ENCODE measurements at places on chromosomes 16 and 17.

DNA sequence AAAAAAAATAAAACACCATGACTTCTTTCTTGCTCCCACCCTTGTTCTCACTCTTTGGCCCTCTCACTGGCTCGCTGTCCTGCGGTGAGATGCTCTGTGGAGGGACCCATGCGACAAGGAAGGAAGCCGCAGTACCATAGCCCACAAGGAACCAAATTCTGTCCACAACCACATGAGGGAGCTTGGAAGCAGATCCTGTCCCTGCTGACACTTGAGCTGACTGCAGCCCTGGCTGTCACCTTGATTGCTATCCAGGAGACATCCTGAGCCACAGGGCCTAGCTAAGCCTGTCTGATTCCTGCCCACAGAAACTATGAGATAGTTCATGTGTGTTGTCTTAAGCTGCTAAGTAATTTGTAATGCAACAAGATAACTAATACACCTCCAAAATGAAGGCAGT lies 4.8 kb upstream of the MT2A start:
- DNase-seq, result peak; percentile 24

DNA sequence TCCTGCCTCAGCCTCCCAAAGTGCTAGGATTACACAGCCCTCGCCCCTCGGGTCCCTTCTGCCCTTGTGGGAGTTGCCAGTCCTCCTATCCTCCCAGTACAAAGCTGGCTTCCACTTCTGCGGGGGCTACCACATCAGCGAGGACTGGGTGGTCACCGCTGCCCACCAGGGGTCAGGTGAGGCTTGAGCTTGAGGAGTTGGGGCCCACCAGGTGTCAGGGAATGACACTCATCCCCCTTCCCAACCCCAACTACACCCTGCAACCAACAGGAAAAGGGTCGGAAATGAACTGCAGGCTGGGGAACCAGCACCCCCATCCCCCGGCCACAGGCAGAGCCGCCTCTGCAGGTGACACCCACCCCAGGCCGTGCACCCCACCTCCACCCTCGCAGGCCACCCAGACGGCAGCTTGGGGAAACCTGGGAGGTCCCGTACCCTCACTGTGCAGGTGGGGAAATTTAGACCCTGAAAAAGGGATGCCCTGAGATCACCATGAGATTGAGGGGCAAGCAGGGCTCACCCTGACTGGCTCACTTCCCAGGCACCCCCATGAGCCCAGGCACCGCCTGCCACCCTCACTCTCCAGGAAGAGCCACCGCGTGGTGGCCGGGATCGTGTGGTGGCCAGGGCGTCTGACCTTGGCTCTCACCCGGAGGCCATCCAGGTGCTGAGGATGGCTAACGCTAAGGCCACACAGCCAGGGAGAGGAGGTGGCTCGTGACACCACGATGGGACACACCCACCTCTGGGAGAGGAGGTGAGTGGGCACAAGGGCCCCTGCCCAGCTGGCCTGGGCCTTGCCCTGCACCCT lies 8.0 kb downstream of the CTRB1 start:
- DNase-seq, result no peak

DNA sequence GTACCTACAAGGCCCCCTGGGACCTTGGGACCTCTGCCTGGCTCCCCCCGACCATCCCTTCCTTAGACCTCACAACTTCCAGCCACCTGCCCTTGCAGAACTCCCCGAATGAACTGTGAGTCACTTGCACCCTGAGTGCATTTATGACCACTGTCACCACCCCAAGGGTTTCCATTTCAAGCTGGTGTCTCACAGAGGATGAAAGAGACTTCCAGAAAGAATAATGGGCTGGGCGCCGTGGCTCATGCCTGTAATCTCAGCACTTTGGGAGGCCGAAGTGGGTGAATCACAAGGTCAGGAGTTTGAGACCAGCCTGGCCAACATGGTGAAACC lies 124.5 kb upstream of the CIBAR2 start:
- no peak for DNase-seq

DNA sequence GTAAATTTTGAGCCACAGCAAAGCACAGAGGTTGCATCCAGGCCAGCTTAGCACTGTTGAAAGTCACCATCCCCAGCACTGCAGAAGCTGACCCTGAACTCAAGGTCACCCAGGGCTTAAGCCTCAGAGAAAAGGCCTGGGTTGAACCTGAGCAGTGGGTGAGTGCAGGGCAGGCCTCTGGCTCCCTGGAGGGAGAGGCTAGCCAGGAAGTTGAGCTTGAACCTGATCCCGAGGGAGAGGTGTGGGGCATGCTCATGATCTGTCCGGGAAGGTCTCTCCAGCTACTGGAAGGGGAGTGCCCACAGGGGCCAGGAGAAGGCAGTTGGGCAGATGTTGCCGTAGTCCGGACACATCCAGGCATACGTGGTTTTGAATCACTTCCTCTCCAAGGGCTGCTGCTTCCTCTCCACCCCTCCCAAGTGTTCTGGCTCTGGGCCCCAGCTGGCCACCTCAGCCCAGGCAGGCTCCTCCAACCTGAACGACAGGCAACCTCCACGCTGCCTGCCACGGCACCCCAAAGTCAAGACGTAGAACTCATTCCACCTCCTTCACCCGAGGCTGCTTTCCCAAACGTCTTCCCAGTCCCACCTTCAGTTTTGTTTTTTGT lies 18.4 kb downstream of the CARHSP1 start:
- DNase-seq, result no peak

DNA sequence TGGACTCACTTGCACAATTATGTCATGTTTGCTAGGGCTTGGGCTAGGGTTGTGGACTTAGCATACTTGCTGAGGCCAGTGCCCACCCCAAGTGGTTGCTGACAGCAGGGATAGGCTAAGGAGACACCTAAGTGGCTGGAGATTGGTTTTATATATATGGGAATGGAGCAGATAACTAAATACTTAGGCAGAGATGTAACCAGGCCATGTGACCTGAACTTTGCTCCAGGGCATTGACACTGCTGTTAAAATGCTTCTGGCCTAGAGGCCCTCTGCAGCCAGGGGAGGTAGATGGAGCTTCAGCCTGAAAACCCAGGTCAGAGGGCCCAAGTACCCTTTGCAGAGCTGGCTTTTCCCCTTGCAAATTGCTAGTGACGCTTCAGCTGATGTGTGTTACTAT lies 1.4 kb upstream of the ITGB3 start:
- no peak for DNase-seq

- peak; percentile 47 for DNase-seq
Observed at GRCh38 chr17:57902800-57903759, 52.1 kb downstream of the CUEDC1 start.

DNA sequence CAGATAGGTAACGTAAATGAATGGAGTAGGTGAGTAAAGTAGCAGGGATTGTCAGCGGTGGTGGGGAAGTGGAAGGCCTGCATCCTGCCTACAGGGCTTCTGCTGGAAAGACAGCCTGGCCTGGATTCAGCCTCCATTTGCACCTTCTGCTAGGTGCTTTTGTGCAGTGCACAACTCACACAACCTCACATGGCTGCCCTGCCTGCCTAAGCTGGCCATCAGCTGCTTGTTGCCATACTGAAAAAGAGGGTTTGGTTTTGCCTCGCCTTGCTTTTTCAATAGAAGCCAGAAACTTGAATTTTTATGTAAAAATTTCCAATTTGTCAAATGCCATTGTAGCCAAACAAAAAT lies 36.3 kb downstream of the SOST start:
- DNase-seq, result no peak

DNA sequence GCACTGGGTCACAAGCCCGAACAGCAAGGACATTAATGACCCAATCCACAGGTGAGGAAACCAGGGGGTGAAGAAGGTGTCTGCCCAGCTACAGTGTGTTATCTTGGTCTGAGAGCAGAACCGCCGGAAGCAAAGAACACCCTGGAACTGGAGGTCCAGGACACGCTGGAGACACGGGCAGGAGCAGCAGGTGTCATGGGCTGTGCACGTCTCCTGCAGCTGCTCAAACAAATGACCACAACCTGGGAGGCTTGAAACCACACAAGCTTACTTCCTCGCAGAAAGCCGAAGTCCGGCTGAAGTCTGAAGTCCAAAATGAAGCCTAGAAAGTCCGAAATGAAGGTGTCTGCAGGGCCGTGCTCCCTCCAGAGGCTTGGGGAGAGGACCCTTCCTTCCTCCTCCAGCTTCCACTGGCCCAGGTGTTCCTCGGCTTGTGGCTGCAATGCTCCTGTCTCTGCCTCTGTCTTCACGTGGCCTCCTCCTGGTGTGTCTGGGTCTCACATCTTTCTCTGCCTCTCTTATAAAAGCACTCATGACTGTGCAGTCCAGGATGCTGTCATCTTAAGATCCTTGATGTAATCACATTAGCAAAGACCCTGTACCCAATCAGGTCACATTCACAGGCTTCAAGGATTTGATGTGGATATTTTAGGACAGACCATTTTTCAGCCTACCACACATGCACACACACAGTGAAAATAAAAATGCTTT lies 351.2 kb downstream of the C16orf95 start:
- DNase-seq, result no peak

GRCh38 chr16:35198223-35199199 lies 1739.1 kb downstream of the TP53TG3F start:
- no peak for DNase-seq

DNA sequence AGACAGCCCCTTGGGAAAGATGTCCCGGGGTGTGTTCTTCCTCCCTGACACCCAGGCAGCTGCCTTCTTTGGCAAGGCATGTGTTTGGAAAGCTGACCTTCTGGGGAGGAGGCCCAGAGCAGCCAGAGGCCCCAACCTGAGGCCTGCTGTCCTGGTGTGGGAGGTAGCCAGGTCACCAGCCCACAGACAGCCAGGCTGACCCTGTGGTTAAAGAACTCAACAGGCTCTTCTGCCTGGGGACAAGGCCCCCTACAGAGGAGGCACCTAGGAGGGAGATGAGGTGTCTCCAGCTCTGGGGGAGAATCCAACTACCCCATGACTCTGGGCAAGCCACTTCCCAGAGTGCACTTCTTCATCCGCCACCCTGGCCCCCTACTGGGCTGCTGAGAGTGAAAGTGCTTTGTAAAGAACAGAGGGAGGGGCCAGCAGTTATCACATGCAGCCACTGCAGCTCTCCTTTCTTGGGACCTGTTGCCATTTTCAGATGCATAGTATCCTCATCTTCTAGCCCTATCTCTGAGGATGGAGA lies 13.1 kb upstream of the SREBF1 start:
- no peak for DNase-seq

- no peak for DNase-seq
Observed at GRCh38 chr16:78094166-78094565, 5.3 kb upstream of the WWOX start.

Data from NCI-H1092 (cell line).